ENCODE measurements at places on chromosomes 2 and 18.

DNA sequence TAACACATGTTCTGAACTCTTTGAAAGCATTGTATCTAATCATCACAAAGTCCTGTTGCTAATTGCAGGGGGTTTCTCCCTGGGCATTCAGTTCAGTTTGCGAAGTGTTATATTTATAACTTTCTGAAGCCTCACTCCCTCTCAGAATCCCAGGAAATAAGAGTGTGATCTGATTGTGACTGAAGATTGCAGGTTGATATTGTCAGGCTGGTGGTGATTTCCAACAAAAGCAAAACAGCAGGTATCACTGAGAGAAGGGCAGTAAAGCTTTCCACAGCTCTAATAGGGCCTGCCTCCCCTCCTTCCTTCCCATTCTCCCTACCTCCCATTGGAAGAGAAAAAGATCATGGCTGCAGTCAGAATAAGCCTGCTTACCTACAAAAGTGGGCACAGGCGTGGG, 466.7 kb upstream of the FSHR start:
- H3K4me3 ChIP-seq: no peak overlapping the region
- H3K4me1 ChIP-seq: no peaks in the 10 kb centered on the region
- no peak for DNase-seq

GRCh38 chr2:200962811-200963123, 693 bp downstream of the ORC2 start:
- peak overlapping the region; percentile 91 for H3K4me3 ChIP-seq
- DNase-seq: no peak
- peak overlapping the region; percentile 78 for H3K27ac ChIP-seq
- no peaks in the 10 kb centered on the region for H3K27me3 ChIP-seq
- peaks cover 20% of the 10 kb centered on the region for H3K4me1 ChIP-seq
- no peaks in the 10 kb centered on the region for H3K36me3 ChIP-seq

- H3K36me3 ChIP-seq: no peaks in the 10 kb centered on the region
- H3K4me1 ChIP-seq: peaks cover 4% of the 10 kb centered on the region
- H3K27me3 ChIP-seq: no peaks in the 10 kb centered on the region
- peak; percentile 26 for DNase-seq
- no peak overlapping the region for H3K27ac ChIP-seq
Observed at GRCh38 chr2:156483741-156484173, 47.6 kb downstream of the GPD2 start.

DNA sequence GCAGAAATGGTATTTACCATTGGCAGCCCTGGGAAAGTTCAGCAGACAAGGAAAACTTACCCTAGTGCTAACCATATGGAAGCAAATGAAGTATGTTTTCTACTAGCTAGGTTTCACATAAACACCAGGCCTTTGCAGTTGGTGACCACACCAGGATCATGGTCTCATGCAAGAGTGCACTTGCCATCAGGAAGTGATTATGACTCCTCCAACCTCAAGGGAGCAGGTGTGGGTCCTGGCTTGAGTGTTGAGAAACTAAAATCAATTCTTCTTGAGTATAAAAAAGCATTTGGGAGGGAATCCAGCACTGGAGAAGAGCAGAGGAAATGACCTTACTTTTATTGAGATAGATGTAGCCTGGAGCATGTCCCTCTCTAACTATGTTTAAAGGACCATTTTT, 56.8 kb upstream of the SPAG16 start:
- no peak overlapping the region for H3K4me3 ChIP-seq
- no peaks in the 10 kb centered on the region for H3K4me1 ChIP-seq
- no peak overlapping the region for H3K27ac ChIP-seq
- H3K36me3 ChIP-seq: no peaks in the 10 kb centered on the region
- H3K27me3 ChIP-seq: no peaks in the 10 kb centered on the region
- DNase-seq: peak; percentile 14

GRCh38 chr18:70036168-70036567, 88.5 kb upstream of the CD226 start:
- no peak overlapping the region for H3K27ac ChIP-seq
- H3K4me3 ChIP-seq: no peak overlapping the region
- no peaks in the 10 kb centered on the region for H3K4me1 ChIP-seq
- H3K27me3 ChIP-seq: no peaks in the 10 kb centered on the region

DNA sequence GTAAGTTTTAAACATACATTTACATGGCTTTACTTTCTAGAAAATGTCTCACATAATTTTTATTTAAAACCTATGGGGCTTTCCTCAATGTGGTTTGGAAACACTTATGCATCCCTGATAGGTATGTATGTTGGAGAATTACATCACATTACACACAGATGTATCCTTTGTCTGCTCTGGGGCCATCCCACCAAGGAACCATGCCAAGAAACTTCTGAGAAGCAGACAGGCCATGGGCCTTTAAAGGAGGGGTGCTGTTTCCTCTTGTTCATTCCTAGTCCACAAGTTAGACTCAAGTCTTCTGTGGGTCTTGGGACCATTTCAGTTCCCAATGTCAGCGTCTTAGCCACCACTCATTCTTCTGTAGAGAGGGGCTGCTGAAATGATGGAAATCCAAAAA, 162.0 kb upstream of the SETBP1 start:
- peak; percentile 38 for DNase-seq
- no peak overlapping the region for H3K4me3 ChIP-seq
- H3K4me1 ChIP-seq: peaks cover 21% of the 10 kb centered on the region
- H3K36me3 ChIP-seq: no peaks in the 10 kb centered on the region
